ENCODE measurements at places on chromosomes 1 and 21. TPM values are rescaled to one million over a fixed set of nuclear protein-coding genes. Genes with fewer than 3 reads are reported as not detected.

MATN1 gene
- not detected for total RNA-seq

SPRR4 gene
- total RNA-seq, result not detected

S100B gene
- not detected for total RNA-seq

OVAAL gene
- not detected for total RNA-seq

AMPD1 gene
- 0.07 TPM for total RNA-seq

UQCRHL gene
- 1.8 TPM for total RNA-seq

OR2L5 gene
- total RNA-seq, result not detected

MAGI3 gene
- 3.7 TPM for total RNA-seq

ECE1 gene
- 185 TPM for total RNA-seq

EIF2D gene
- 55.4 TPM for total RNA-seq

TCHH gene
- 0.07 TPM for total RNA-seq

FNDC10 gene
- total RNA-seq, result 8.0 TPM

TLCD4 gene
- total RNA-seq, result 4.0 TPM

LPAR3 gene
- 0.58 TPM for total RNA-seq

KRTAP12-2 gene
- total RNA-seq, result not detected

TMCC2 gene
- 12.7 TPM for total RNA-seq

PLEKHA6 gene
- total RNA-seq, result 48.9 TPM

TMEM63A gene
- 36.2 TPM for total RNA-seq

GNG12 gene
- total RNA-seq, result 75.9 TPM

NBPF14 gene
- 26.3 TPM for total RNA-seq

SPATA21 gene
- not detected for total RNA-seq

CR1L gene
- total RNA-seq, result not detected

DNAH14 gene
- 30.8 TPM for total RNA-seq

CYP4Z1 gene
- total RNA-seq, result not detected

AIRE gene
- 0.17 TPM for total RNA-seq

All from kidney epithelial cell (primary cell).